ENCODE measurements at places on chromosomes 5 and 9.

- no peak for DNase-seq
Observed at GRCh38 chr9:120389867-120390266, 190.1 kb downstream of the CDK5RAP2 start.

DNA sequence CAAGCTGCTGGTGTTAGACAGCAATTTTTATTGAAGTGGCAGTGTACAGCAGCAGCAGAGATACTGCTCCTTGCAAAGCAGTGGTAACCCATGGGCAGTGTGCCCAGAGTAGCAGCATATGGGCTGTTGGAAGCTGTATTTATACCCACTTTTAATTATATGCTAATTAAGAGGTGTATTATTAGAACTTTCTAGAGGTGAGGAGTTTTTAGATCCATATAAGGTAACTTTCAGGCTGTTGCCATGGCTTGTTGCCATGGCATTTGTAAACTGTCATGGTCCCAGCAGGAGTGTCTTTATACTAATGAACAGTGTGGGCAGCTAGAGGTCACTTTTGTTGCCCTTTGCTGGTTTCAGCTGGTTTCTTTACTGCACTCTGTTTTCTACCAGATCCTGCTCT is 3.7 kb upstream of the PJA2 start:
- DNase-seq, result no peak

DNA sequence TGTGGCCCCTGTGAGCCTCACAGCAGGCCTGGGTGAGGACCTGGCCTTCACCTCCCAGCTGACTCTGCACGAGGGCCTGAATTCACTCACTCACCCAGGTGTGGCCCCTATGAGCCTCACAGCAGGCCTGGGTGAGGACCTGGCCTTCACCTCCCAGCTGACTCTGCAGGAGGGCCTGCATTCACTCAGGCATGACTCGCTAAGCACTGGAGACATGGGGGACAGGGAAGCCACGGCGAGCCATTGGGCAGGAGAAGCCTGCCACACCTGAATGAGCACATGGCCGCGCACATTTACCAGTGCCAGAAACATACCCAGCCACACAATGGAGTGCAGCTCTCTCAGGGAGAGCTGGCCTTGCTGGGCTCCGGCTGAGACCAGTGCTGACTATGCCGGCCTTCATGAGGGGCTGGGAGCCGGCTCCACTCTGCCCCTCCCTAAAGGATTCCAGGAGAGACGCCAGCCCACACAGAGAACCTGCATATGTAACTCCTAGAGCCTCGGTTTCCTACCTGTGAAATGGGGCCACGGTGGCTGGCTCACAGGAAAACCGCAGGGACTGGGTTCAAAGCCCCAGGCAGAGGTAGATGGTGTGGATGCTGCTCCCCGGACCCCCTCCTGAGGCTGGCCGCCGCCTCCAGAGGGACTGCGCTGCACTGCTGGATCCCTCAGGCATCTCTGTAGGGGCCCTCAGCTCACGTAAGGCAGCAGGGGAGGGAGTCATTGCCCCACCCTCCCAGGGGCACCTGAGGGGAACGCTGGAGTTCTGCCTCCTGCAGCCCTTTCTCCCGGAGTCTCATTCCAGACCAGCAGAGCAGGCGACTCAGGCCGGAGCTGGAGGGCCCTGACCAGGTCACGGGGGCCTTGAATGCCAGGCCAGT is 7.2 kb downstream of the ADAMTS2 start:
- no peak for DNase-seq

GRCh38 chr5:44051591-44051990 is 337.6 kb downstream of the FGF10 start:
- no peak for DNase-seq

GRCh38 chr9:5863092-5863746 is 27.5 kb upstream of the MLANA start:
- DNase-seq, result no peak

DNA sequence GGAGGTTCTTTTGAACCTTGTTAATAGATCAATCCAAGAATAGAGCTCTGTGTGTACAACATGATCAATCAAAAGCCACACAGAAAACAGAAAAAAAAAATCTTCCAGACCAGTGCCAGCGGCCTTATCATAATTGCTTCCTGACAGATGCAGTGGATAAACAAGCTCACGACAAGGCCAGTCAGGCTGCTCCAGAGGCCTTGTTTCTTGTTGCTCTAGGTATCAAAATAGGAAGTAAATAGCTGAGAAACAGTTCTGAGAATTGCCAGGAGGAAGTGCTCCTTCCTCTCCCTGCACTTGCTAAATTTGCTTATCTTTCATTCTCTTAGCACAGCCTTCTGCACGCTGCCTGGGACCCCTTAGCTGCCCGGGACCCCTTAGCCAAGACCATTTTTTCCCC is 199.0 kb upstream of the TARS1 start:
- no peak for DNase-seq

- DNase-seq, result no peak
Observed at GRCh38 chr5:39998518-39998917, 573.7 kb upstream of the DAB2 start.

DNA sequence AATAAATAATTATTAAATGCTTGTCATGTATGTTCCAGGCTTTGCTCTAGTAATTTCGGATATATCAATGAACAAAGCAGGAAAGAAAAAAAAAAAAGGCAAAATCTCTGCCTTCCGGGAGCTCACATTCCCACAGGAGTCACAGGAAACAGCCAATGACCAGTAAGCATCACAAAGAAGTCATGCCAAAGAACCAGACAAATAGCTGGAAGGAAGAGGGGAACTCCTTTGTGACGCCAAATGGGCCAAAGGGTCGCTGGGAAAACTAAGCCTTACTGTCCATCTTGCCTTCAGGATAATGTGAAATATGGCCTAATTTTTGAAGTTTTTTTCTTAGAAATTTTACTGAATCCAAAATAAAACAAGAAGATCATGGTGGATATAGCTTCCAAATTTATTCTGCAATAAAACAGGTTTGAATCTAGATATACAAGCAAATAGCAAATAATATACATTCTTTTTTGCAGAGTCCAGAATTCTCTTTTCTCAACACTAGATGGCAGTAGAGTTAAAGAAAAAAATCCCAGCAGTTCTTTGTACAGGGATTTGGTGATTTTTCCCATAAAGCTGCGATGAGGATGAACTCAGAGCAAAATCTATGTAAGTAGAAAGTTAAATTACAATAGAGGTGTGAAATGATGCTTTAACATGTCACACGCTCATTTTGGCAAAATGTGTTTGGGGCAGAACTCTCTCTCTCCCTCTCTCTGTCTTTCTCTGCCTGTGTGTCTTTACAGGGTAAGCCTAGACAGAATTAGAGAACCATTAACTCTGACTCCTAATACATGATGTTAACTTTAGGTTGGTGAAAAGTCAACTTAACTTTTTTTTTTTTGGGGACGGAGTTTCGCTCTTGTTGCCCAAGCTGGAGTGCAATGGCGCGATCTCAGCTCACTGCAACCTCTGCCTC is 60.0 kb upstream of the TUT7 start:
- DNase-seq, result no peak

DNA sequence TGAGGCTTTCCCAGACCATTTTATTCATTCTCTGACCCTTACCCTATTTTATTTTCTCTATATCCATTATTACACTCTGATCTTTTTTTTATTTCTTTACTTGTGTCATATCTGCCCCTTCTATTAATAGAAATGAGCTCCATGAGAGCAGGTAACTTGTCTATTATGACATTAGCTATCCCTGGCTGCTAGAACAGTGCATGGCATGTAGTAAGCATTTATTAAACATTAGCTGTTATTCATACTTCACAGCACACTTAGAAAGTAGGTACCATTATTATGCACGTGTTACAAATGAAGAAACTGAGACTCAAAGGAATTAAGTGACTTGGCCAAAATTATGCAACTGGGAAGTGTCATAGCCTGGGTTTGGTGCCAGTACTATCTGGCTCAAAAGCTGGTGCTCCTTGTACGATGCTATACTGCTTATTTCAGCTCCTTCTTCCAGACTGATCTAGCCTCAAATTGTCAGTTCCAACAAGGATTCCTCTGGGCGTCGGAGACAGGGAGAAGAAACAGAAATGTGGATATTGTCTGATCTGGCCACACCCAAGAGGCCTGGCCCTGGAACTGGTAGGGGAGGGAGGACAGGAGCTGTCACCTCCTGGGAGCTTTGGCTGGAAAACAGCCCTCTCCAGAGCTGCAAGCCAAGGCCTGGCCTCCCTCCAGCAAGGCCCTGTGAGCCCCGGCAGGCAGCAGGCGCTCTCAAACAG is 10.8 kb upstream of the NIPAL4 start:
- DNase-seq, result no peak

DNA sequence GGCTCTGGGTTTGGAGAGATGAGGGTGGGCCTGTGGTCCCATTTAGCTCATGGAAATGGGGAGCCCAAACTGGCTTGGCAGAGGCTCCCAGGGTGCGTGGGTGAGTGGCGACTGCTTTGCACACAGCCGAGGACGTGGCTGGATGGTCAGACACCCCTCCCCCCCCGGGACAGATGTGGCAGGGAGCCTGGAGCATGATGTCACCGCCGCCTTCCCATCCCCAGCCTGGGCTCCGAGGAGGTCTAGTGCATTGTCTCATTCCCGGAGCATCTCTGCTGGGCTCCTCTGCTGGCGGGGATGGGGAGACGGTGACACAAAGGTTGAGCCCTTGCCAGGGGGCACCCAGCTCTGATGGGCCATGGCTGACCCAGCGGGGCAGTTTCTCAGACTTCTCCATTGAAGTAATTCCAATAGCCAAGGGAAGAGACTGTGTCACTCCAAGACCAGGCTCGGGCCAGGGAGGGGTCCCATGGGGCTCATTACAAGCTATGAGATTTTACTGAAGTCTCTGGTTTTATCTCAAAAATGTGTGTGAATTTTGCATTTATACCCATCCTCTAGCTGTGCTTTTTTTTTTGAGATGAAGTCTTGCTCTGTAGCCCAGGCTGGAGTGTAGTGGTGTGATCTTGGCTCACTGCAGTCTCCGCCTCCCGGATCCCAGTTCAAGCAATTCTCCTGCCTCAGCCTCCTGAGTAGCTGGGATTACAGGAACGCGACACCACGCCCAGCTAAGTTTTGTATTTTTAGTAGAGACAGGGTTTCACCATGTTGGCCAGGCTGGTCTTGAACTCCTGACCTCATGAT is 36.1 kb downstream of the HMCN2 start:
- DNase-seq, result no peak

GRCh38 chr5:143554187-143554717 is 150.8 kb upstream of the NR3C1 start:
- DNase-seq, result no peak

DNA sequence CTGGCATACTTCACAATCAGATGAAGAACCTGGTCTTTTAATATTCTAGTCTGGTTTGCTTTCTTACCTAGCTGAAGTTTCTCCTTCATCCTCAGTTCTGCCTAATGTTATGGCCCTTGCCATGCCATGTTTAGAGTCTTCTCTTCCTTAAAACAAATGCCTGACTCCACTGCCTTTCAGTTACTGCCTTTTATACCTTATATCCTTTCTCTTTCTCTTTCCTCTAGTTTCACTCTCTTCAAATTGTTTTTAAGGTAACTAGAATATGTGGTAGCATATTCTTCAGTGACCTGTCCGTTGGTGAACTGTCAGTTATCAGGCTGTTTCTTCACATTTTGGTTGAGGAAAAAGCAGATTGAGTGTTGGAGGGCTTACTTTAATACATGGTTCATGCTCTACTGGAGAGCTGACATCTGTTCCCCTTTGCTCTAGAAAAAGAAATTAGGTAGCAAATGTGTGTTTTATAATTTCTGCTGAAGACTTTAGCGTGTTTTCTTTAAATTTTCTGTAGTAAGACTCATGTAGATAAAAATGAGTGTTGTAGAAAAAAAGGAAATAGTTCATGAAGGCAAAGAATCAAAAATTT is 103.8 kb downstream of the DMXL1 start:
- DNase-seq, result no peak

DNA sequence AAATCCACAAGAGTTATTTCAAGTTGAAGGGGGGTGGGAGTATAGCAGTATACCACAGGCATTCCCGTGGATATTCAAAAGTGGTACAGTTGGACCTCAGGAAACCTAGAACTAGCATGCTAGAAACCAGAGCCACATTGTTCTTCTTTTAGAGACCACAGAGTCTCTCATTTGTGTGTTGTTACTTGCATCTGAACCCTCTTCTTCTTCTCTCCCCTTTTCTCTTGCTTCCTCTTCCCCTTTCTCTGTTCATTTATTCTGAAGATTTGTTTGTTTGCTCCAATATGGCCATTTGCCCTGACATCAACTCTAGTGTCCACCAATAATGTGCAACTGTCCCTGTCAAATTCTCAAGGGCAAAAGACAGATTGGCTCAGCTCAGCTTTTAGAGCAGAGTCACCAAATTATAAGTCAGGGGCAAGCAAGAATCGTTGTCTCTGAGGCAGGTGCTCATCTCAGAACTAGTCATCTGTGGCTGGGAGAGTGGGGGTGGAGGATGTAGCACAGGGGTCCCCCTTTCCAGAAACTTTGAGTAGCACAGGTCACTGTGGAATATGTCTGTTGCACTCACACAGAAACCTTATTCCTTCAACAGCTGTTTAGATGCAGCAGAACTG is 321.1 kb downstream of the ARRDC3 start:
- no peak for DNase-seq

DNA sequence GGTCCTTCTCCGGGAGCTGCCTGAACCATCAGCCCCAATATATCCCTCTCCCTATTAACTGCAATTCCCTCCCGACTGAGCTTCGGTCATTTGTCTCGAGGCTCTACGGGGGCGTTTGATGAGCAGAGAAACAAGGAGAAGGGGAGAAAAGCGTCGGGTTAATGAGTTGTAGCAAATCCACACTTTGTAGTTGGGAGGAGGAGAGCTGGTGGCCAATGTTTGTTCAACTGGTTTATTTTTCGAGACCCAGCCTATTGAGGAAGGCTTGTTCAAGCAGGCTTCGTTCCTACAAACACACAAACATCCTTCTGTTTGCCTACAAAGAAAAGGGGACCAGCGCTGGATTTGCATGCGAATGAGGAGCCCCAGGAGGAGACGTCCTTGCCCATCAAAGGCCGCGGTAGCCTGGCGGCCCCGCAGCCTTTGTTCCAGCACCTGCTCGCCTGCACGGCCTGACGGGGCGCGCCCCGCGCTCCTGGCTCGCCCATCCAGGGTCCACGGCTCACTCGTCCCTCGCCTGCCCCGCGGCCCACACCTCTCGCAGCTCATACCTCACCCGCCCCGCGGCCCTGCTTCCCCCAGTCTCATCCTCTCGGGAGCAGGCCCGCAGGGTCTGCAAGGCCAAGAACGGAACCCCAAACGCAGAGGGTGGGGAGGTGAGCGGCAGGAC is 4.6 kb downstream of the FOXD1 start:
- no peak for DNase-seq

DNA sequence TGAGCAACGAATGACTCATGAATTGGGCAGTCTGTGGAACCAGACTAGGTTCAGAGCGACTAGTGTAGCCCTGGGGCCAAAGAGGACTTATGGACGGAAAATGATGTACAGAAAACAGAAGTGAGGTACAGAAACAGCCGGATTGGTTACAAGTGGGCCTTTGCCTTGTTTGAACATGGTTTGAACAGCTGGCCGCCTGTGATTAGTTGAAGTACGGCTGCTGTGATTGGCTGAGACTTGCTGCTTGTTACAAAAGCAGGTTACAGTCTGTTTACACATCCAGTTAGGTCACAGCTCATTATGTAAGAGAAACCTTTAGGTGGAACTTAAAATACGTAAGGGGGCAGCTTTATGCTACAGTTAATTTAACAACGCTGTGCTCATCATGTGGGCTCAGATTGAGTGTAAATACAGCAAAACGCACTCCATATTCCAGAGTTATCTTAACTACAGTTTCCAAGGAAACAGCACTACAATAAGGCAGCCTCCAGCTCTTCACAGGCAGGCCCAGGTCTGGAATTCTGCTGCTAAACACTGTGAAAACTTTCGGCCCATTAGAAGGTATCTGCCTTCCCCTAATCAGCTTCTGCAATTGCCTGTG is 6.5 kb downstream of the AMACR start:
- peak; percentile 90 for DNase-seq

- DNase-seq, result no peak
Observed at GRCh38 chr9:78934880-78935279, 636.9 kb upstream of the TLE4 start.

GRCh38 chr9:135971892-135972291 is 10.7 kb upstream of the UBAC1 start:
- no peak for DNase-seq

Measured in NCI-H1436 (cell line).